NCI-H1930 (cell line): ENCODE measurements at places on chromosomes 3 and 15.

GRCh38 chr15:89670971-89671560 lies 8.1 kb downstream of the PLIN1 start:
- no peak for DNase-seq

GRCh38 chr3:11507719-11508118 lies 136.0 kb downstream of the VGLL4 start:
- no peak for DNase-seq

DNA sequence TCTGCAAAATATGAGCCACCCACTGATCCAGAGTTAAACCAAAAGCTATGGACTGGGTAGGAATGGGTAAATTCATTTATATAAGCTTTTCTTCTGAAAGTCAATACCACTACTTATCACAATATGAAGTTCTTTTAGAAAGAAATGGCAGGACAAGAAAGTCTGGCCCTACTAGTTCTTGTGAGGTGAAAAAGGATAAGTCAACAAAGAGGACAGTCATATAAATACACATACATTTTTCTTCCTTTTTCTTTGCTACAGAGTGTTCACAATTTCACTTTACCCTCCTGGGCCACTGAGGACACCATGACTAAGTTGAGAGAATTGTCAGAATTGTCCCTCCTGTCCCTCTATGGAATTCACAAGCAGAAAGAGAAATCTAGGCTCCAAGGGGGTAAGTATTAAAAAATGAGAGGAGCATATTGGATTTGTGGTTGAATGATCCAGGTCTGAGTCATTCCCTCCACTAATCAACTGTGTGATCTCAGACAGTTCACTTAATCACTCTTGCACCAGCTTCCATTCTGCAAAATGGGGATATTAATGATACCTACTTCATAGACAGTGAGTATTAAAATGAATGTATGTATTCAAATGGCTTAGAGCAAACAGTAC lies 27.6 kb downstream of the ACP3 start:
- DNase-seq = no peak

DNA sequence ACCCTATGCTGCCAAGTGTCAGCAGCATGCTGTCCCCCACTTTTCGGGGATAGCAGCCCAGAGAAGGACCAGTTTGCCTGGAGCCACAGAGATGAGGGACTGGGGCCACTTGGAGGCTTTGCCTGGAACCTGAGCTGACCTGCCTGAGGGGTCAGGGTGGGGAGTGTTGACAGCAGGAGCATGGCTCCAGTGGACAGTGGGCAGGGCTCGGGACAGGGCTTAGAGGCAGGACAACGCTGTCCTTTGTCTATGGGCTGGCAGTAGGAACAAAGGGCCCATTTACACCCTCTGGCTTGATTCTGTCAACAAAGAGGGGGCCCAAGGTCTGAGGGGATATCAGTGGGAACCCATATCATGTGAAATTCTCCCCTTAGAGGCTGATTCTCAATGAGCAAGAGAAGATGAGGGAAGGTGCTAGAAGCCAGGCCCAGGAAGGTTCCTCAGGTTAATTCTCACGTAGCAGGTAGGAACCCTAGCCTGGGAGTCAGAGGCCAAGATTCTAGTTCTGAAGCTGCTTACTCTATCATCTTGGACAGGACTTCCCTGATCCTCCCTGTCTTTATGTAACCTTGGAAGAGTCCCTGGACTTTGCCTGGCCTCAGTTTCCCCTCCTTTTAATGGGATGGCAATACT lies 29.7 kb upstream of the HHATL start:
- DNase-seq = no peak

DNA sequence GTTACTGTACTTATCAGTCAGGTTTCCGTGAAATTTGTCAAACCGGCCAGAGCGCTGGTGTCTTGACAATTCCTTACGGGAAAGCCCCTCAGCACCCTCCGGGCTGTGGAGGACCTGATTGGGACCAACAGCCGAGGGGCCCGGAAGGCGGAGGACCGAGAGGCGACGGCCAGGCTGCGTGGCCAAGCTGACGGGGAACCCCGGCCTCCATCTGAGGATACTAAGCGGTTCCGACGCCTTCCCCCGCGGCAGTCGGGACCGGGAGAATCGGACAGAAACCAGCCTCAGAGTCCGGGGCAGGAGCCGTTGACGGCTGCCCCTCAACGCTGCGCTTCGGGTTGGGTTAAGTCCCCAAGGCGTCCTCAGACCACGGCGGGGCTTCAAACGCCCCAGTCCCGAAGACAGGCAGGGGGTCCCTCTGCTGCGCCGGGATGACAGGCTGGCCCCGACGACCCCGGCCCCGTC lies 499 bp downstream of the ALDH1A2 start:
- DNase-seq = no peak

DNA sequence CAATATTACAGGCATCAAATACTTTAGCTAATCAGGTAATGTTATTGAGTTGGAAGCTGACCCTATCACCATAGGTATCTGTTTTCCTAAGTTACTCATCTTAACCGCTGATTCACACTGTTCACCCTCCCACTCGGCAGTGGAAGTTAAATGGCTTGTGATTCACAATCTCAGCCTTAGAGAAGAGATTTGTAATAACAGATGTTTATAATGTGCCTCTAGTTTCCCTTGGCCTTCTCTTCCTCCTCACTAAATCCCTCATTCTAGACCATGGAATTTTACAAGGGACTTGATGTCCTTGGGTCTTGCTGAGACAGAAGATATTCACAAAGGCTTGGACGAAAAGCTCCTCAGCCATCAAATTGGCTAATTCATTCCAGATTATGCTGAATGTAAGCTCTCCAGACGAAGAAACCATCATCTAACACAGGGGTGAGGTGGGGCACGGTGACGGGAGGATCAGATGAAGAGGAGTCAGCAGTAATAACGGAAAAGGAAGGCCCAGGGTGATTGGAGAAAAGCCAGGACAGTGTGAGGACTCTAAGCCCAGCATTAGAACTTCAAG lies 931.7 kb downstream of the MCTP2 start:
- no peak for DNase-seq

GRCh38 chr15:29138260-29138659 lies 131.4 kb downstream of the NSMCE3 start:
- DNase-seq = no peak

DNA sequence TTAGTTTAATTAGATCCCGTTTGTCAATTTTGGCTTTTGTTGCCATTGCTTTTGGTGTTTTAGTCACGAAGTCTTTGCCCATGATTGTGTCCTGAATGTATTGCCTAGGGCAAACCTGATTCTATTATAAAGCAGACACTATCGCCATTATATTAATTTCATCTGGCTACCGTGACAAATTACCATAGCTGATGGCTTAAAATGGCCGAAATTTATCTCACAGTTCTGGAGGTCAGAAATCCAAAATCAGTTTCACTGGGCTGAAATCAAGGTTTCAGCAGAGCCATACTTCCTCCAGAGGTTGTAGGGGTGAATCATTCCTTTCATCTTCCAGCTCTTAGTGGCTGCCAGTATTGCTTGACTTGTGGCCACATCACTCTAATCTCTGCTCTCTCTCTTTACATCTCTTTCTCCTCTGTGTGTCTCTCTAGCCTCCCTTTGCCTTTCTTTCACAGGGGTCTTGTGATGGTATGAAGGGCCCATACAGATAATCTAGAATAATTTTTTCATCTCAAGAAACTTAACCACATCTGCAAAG lies 31.7 kb upstream of the FRMD4B start:
- no peak for DNase-seq

DNA sequence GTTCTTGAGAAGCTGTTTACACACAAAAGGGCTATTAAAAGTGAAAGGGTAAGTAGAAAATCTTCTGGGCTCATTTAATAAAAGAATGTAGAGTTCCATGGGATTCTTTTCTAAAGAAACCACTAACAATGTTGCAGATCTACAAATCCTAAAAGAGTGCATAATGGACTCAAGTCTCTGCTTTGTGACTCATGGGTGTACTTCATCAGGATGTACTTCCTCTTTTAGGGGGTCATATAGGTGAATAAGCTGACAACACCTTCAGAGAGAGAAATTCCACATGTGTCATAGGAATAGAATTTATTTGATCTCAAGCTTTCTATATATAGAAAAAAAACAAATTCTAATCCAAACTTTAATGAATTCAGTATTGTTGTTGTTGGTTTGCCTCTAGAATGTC lies 355.5 kb downstream of the TIGIT start:
- DNase-seq = no peak

- DNase-seq = no peak
Observed at GRCh38 chr3:74711913-74712512, 97.6 kb upstream of the CNTN3 start.

- no peak for DNase-seq
Observed at GRCh38 chr15:40253167-40253790, 14.4 kb downstream of the PAK6 start.

DNA sequence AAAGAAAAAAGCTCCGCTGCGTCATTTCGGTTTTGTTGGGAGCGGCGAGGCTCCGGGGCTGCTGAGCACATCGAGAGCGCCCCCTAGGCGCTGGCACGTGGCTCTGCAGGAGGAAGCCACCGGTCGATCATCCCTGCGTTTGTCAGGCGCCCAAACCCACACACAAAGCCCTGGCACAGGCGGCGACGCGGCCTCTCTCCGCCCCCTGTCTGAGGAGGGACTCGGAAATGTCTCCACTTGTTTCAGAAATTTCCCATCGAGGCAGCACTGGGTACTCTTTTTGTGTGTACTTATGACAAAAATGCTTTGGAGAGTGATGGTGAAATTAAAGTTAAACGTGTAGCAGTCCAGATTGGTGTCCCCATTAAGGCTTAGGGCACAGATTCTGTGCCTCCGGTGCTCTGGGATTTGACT lies 407.3 kb upstream of the ONECUT1 start:
- DNase-seq = peak; percentile 40

- DNase-seq = no peak
Observed at GRCh38 chr3:159322322-159322939, 520.6 kb downstream of the MFSD1 start.

GRCh38 chr3:168273036-168273435 lies 177.3 kb upstream of the GOLIM4 start:
- no peak for DNase-seq

- no peak for DNase-seq
Observed at GRCh38 chr3:157447026-157447694, 10.5 kb downstream of the PTX3 start.

DNA sequence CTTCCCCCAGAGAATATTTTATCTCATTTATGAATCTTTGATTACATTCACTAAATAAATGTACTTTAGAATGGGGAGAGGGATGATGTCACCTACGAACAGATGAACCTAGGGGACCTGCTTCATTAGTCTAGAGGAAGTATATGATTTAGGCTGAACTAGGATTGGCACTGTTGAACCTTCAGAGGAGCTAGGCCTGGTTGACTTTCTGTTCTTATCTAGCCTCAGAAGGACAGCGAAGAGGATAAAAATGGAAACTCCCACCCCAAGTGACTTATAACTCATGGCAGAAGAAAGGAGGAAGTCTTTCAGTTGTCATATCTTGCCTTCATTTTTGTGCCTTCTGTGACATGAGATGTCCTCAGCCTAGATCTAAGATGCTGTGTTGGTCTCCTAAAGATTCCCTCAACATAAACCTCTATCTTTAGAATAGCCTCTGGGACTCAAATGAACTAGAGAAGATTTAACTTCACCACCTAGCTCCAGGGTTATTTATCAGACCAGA lies 42.6 kb downstream of the POLG start:
- no peak for DNase-seq

DNA sequence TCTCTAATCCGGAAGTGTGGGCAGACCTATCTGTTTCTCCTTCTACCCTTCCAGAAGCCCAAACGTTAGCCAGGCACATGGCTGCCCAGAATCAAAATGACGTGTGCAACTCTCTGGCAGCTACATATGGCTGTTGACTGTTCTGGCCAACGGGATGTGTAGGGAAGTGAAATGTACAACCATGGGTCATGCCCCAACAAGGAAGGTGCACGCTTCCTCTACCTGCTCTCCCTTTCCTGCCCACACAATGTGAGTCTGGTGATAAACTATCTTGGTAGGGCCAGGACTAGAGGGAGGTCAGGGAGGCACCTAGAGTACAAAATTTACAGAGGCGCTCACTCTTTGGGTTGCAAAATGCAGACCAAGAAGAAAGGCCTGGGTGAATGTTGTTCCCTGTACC lies 495.9 kb upstream of the PROK2 start:
- DNase-seq = no peak

- no peak for DNase-seq
Observed at GRCh38 chr3:37064747-37065146, 71.4 kb downstream of the MLH1 start.
